ENCODE measurements at places on chromosomes 11 and 22.

DNA sequence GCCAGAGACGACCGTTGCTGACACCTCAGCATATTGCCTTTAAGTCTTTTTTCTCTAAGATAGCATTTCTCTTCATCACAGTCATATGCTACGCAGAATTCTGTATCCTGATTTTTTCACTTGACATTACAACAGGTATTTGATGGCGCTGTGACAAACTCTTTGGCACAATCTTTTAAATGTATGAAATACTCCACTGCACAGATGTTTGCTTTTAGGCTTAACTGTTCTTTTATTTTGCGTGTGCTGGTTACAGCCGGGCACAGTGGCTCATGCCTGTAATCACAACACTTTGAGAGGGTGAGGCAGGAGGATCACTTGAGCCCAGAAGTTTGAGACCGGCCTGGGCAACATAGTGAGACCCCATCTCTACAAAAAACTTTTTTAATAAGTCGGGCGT, 52.0 kb upstream of the PPP6R3 start:
- DNase-seq, result no peak

- DNase-seq, result no peak
Measured at GRCh38 chr11:88231894-88232482, 56.7 kb upstream of the RAB38 start.

GRCh38 chr11:94283678-94284077, 20.7 kb upstream of the IZUMO1R start:
- no peak for DNase-seq

- DNase-seq, result no peak
Measured at GRCh38 chr11:41999066-41999465, 539.6 kb upstream of the LRRC4C start.

- no peak for DNase-seq
Measured at GRCh38 chr22:37609240-37610152, 862 bp downstream of the GGA1 start.

DNA sequence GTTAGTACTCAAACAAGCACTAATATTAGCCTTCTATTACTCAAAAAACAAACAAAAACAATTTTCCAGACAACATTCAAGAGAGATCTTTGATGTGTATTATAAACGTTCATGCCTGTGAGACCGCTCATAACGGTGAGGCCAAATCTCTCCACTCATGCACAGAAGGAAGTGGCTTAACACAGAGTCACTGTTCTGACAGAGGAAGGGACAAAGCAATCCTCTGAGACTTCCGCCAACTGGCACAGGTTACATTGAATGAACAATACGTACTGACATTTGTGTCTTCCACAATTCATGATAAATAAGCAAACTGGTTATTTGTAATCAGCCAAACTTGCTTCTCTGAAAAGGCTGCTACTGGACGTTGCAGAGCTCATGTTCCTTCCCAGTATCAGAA, 30.5 kb downstream of the CHKA start:
- no peak for DNase-seq

DNA sequence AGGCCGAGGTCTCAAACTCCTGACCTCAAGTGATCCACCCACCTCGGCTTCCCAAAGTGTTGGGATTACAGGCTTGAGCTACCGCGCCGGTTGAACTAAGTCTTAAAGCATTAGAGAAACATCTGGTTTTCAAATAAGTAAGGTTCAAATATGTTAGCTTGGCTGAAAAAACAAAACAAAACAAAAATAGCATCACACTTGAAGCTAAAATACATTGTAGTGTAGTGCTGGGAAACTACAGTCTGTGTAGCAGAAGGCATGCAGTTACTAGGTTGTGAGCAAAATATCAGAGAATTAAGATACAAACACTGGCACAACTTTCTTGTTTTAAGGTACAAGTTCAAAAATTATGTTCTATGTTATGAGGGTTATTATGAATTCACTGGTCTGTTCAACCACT, 224.8 kb upstream of the CHORDC1 start:
- no peak for DNase-seq

DNA sequence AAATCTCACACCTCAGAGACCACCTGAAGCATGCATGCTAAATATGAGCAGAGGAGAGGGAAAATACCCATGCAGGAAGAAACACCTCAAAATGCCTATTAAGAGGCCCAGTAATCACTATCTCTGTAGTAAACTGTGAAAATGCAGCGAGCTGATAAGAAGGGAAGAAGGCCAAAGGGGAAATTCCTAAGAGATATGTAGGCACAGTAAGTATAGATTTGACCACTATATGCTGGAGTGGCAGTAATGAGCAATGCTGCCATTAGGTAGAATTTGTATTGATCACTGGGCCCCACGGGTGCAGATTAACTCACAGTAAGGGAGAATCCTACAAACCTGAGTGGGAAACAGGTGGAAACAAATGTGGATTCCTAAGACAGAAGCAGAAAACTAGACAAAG, 1813.1 kb upstream of the RAG2 start:
- no peak for DNase-seq

- DNase-seq, result peak; percentile 83
Measured at GRCh38 chr22:24289114-24289513, 18.5 kb downstream of the SPECC1L start.

DNA sequence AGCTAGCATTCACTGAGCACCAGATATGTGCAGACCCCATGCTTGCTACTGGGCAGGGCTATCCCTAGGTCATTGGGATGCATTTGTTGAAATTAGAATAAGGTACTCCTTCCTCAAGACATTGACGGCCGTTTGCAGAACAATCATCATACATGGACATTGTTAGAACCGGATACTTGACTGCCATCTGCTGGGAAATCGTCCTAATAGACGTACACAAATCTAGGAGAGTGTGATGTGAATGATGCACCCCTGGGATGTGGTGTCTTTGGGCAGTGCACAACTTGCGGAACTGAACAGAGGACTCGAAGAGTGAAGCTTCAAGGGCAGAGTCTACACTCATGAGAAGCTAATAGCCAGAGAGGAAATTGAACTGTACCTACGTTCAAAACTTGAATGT, 35.9 kb downstream of the MYO18B start:
- no peak for DNase-seq

DNA sequence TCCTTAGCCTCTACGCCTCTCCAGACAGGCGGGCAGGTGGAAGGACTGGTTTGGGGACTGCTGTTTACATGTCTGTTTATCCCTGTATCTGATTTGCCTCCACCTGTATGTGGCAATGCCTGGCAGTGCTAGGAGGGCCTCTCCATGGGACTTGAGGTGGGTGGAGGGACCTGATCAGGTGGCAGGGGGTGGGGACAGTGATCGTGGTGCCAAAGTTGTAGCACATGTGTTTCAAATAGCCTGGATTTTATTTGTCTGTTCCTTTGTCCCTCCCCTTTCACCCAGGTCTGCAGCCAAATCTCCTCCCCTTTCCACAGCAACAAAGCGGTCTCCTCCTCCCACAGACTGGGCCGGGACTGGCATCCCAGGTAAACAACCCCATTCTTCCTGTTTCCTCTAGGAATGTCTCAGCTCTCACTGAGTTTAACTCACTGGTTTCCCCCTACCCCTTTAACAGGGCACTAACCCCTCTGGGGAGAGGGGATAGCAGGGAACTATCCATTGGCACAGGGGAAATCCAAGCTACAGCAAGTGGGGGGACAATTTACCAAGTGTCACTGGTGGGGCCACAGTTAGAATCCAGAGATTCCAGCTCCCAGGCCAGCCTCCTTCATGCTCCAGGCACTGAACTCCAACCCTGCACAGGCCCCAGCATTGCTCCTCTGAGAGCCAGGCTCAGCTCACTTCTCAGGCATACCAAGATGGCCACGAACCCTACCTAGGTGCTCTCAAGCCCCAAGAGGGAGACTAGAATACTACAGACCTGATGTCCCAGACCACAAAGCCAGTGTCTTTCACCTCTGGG, 22.9 kb upstream of the TLCD5 start:
- no peak for DNase-seq

DNA sequence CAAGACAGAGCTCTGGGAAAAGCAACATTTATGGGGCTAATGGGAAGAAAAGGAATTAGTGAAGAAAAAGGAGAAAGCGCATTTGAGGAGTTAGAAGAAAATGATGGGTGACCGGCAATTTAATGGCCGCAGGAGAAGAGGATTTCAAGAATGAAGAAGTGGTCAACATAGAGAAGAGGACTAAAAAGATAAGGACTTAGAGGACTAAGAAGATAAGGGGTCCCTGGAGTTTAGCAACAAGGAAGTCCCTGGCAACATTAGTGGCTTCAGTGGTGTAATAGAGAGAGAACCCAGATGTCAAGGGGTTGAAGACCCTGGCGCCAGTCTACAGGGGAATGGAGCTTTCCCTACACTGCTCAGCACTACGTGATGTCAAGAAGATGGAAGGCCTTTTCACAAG, 32.3 kb downstream of the WEE1 start:
- no peak for DNase-seq

- DNase-seq, result no peak
Measured at GRCh38 chr22:31742115-31742514, 7.8 kb downstream of the PRR14L start.

- no peak for DNase-seq
Measured at GRCh38 chr22:50529416-50529896, 356 bp downstream of the TYMP start.

- DNase-seq, result no peak
Measured at GRCh38 chr11:16632295-16633200, 105.9 kb upstream of the C11orf58 start.

- no peak for DNase-seq
Measured at GRCh38 chr11:70546191-70546940, 148.0 kb downstream of the CTTN start.

- no peak for DNase-seq
Measured at GRCh38 chr11:81005595-81005994, 1564.8 kb upstream of the TENM4 start.

GRCh38 chr22:29503811-29504372, 23.9 kb downstream of the NEFH start:
- DNase-seq, result peak; percentile 40

DNA sequence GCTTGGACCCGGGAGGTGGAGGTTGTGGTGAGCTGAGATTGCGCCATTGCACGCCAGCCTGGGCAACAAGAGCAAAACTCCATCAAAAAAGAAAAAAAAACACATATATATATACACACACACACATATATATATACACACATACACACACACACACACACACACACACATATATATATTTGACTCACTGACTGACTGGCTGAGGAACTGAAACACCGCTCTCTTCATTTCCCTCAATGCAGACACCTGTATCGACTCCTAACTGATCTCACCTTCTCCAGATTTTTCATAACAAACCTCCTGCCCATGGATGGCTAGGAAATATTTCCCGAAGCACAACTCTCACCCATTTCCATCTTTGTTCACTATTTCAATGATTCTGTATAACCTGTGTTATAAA, 140.7 kb upstream of the ANO3 start:
- DNase-seq, result no peak

- no peak for DNase-seq
Measured at GRCh38 chr11:2187280-2187707, 15.7 kb upstream of the TH start.

GRCh38 chr11:60145677-60146076, 37.2 kb downstream of the MS4A6A start:
- no peak for DNase-seq

DNA sequence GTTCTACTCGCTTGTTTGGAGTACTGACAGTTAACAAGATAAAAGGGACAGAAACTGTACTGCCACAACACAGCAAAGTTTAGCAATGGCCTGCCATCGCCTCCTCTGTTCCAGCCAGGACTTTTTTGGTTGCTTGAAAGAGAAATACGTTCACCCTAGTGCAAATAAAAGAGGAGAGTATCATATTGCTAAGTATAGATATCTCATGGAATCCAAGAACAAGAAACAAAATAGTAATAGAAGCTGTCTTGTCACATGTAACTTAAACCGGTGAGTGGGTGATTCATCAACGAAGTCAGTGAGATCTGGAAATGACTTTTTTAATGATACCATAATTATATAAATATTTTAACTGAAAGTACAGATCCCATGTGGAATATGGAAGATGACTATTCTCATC, 35.4 kb downstream of the SLC1A2 start:
- no peak for DNase-seq

DNA sequence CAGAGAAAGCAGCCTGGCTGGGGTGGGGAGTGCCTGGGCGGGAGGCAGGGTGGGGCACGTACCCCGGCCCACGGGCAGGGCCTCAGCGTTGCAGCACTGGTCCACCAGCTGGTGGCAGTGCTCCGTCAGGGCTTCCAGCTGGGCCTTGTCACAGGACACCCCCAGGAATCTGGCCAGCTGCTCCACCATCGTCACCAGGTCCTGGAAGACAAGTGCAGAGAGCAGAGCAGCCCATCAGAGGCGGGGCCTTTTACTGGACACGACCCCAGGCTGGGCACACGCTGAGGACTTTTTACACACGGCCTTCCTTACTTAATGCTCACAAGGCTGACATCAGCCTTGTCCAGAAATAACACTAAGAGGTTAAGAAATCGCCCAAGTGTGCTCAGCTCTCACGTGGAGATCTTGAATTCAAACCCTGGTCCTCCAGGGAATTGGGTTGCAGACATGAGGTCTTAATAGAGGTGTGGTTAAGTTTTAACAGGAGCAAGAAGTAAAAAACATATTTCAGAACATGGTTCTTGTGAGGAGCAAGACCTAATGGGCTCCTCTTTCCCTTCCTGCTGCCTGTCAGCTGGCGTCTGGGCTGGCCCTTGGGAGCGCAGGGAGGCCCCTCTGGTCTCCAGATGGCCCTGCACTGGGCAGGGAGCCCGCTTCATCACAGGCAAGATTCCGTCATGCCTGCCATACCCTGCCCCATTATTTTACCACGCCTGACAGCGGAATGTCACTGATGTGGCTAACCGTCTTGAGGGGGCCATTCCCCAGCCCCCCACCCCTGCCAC, 17.1 kb upstream of the EFCAB6 start:
- DNase-seq, result no peak

DNA sequence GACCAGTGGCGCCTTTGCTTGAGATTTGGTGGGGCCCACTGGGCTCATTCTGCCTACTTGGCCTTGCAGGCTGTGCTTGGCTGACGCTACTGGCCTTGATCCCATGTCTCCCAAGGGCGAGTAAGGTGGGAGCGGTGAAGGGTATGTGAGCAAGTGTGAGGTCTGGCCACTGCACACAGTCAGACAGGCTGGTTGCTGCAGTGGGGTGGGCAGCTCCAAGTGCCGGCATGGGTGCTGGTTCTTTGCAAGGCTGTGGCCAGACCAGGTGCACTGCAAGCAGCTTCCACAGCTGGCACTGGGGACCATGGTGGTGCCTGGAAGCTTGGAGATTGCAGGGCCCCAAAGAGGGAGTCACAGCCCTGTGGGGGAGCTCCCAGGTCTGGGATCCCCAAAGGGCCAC, 33.4 kb upstream of the OR10G7 start:
- no peak for DNase-seq

- no peak for DNase-seq
Measured at GRCh38 chr11:65251476-65251875, 10.3 kb upstream of the POLA2 start.

DNA sequence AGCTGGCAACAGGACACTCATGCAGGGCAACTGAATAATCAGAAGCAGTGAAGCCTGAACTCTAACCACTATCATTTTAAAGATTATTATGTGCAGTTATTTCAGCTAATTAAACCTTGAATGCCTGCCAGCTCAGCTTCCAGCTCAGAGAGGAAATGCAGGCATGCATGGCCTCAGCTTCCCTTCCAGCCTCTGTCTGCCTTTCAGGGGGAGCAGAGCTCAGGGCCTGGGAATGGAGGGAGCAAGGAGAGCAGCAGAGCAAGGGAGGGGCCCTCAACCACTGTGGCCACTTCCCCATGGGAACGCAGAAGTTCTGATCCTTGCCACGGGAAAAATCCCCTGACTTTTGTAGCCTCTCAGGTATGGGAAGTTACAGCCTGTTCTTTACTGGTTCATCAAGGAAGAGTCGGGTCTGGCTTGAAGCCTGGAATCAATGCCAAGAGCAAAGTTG, 32.5 kb upstream of the APLNR start:
- no peak for DNase-seq
